ENCODE measurements at places on chromosomes 2 and 18.

- no peak for DNase-seq
Measured at GRCh38 chr2:65607662-65608305, 175.4 kb upstream of the SPRED2 start.

DNA sequence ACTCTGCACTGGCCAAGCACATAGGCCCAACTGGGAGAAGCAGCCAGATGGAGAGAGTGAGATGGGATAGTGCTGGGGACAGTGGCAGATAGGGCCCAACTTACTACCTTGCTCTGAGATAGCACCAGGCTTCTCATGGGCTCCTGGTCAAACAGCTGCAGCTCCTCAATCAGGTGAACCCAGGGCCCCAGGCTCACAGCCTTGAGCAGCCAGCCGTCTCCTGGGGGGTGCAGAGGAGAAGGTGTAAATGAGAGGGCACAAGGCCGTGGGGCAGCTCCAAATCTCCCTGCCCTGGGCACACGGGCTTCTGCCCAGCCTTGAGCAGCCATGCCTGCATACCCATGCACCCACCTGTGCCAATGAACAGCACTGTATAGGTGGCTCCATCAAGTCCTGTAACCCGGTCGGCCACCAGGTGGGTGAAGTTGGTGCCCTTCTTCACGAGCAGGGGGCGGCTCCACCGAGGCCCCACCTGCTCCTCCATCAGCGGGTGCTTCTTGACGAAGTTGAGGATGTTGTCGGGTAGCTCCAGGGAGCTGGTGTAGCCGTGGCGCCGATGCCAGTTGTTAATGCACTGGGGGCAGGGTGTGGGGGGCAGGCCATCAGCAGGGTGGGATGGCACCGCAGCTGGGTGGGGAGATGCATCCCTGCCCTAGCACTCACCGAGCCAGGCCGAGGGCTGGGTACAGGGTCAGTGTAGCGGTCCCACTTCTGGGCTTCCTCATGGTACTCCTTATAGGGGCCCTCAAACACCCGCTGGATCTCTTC lies 5.9 kb upstream of the ANKRD39 start:
- no peak for DNase-seq

GRCh38 chr2:45009303-45009927 lies at the start of gene SIX2:
SIX2 (minus strand) TSS chr2:45009452; CDS start chr2:45009110, 342 bp downstream.
- peak; percentile 93 for DNase-seq

DNA sequence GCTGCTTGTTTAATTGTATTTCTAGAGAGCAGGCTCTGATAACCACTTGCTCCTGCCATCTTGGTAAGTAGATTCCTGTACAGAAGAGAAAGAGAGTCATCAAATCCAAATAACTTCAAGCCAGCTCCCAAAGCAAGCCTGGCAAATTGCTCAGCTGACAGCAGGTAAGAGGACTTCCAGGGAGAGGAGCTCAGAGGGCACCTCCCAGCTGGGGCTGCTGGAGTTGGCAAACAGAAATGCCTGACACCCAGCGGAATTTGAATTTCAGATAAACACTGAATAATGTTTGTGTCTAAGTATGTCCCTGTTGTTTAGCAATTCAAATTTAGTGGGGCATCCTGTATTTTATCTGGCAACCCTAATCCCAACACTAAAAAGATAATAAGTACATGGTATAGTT lies 86.2 kb downstream of the MYL12B start:
- DNase-seq = no peak

DNA sequence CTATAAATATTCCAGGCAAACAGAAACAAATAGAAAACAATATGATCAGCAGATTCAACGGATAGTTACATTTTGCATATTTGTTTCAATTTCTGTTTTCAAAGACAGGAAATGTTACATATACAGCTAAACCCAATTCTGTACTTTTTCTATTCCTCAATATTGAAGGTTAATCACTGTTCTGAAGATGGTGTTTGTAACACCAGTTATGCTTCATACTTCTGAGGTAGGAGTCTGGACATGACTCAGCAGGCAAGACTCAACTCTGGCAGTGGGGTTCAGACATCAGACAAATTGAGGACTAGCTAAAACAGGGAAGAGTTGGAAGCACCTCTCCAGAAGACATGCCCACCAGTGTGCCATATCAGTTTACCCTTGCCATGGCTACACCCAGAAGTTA lies 16.6 kb downstream of the SERPINB13 start:
- no peak for DNase-seq

GRCh38 chr2:144357623-144358373 lies 162.1 kb downstream of the ZEB2 start:
- no peak for DNase-seq

DNA sequence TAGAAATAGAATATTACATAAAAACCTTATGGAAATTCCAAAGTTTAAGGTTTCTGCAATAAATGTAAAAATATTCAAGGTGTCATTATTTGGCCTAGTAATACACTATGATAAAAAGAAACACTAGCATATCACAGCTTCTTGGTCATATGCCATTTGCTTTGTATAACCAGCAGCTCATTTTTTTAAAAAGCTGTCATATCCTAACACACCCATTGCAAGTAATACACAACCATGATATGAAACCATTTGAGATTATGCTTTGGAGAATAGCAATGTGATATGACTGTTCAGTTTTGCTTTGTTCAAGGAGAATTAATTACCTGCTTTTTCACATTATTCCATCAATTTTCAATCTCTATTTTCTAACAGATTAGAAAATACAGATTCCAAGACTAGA lies 149.0 kb downstream of the IKZF2 start:
- DNase-seq = no peak

GRCh38 chr2:95272299-95272751 lies 1.9 kb upstream of the PROM2 start:
- DNase-seq = peak; percentile 20

- DNase-seq = peak; percentile 80
Measured at GRCh38 chr2:118185210-118186109, 97.2 kb downstream of the INSIG2 start.

DNA sequence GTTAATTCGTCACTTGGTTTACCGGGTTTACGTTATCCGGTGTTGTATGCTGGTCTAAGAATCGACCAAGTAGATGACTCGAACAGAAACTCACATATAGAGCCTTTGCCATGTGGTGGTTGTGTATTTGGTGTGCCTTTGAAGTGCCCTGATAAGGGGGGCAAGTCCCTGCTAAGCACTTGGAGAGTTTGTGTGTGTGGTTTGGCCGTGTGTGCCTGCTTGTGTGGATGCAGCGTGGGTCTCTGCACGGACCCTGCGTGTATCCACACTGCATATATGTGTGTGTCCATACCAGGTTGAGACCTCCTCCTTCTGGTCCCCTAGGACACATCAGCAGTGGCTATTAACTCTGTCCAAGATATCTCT lies 2.4 kb upstream of the CELF4 start:
- no peak for DNase-seq

- DNase-seq = no peak
Measured at GRCh38 chr2:48144777-48145176, 238.5 kb upstream of the FBXO11 start.

DNA sequence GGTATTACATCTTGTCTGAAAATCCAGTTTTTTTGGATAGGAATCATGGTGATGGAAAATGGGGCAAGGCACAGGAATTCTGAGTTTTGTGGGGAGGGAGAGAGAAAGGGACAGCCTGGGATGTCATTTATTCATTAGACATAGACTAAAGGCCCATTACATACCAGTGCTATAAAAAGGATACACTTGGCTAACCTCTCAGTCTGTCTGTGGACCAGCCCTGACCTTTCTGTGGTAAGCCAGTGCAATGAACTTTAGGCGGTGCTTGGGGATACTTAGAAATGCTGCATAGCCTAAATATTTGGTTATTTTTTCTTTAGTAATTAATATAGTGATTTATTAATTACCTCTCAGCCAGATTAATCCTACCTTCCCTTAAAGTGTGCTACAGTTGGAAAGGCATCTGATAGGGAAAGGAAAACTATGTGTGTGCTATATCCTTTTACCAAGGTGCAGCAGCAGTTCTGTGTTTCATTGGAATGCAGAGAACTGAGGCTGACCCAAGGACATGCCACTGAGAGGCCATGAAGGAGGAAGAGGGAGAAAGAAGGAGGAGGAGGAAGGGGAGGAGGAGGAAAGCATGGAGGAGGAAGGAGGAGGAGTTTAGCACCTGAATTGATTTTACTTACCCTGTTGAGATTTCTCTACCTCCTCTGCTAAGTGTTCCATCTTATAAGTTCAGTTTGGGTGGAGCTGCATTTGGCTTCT lies 37.5 kb downstream of the KCNS3 start:
- no peak for DNase-seq

GRCh38 chr2:195022508-195022830 lies 634.6 kb upstream of the SLC39A10 start:
- DNase-seq = peak; percentile 35

DNA sequence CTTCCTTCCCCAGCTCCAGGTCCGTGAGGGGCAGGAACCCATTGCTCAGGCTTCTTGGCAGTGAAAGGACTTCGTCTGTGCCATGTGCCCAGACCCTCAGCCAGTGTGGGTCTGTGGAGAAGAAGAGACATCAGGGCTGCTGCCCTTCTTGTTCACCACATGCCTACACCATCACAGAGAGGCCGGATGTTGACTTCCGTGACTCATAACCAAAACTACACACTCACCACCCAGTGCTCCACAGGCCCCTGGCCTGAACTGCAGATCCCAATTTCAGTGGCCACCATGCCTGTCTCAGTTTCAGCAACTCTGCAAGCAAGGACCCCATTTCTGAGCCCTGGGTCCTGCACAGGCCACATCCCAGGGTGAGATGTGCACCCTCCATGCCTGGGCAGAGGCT lies 332.6 kb upstream of the SALL3 start:
- no peak for DNase-seq

DNA sequence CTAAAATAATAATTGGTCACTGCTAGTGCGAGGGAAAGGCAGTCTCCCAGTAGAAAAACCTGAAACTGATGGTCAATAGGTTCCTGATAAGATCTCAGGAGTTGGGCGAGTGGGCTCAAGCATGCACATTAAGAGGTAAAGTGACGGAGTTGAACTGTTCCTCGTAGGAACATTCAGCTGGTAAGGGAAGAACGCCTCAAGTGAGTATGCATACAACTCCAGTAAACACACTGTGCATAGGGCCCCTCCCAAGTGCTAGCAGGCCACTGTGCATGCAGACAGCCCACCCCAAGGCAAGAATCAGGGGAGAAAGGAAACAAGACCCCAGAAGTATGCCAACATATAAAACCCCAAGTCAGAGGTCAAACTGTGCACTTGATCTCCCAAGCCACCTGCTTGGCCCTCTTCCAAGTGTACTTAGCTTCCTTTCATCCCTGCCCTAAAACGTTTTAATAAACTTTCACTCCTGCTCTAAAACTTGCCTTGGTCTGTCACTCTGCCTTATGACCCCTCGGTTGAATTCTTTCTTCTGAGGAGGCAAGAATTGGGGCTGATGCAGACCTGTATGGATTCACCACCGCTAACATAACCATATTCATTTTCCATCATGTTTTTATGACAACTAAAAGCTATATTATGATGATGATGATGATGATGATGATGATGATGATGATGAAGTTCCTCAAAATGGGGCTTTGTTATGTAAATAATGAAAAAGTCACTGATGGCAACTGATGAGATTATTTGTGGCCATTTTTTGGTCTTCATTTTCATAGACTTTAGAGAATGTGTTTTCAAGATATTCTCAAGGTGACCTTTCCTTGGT lies 118.0 kb upstream of the RAB27B start:
- no peak for DNase-seq

- no peak for DNase-seq
Measured at GRCh38 chr2:4965556-4966320, 726.4 kb upstream of the SOX11 start.

DNA sequence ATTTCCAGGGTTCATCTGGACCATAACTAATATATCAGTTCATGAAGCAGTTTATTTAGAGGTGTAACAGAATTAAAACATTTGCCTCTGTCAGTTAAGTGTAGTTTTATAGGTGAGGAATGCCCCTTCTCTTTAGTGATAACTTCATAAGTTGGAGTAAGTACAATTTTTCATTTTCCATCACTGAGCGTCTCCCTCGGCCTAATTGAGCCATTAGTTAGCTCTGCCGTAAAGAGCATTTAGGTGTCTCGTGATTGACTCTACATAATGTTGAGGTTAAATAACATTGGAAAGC lies 88.4 kb downstream of the UGGT1 start:
- no peak for DNase-seq

DNA sequence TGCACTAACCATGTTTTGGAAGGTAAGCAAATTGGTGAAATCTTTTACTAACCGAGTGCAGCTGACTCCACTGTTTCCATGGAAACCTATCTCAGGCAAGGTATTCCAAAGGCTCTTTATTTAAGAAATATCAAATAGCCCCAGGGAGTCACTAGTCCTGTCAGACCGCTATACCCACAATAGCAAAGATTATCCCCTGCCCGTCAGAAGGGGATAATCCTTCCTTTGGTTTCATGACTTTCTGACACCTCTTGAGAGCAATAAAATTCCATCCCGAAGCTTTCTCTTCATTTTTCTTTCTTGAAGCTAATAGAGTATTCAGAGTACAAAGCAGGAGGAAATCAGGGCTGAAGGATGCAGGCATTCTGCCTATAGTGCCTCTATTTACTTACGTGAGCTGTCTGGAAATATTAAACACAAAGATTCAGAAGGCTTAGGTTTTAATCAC lies 34.7 kb upstream of the MAP2 start:
- DNase-seq = no peak

GRCh38 chr2:237885931-237886684 lies 26.7 kb downstream of the RAMP1 start:
- DNase-seq = peak; percentile 44

- no peak for DNase-seq
Measured at GRCh38 chr2:173059971-173060461, 15.6 kb upstream of the MAP3K20 start.

- DNase-seq = no peak
Measured at GRCh38 chr2:25424426-25425028, 82.8 kb upstream of the DNMT3A start.

- peak; percentile 62 for DNase-seq
Measured at GRCh38 chr18:48868468-48869466, 82.0 kb downstream of the SMAD7 start.

- peak; percentile 65 for DNase-seq
Measured at GRCh38 chr2:200585730-200586643, at the start of gene AOX1. AOX1 (plus strand) TSS chr2:200586014; CDS start chr2:200586109, 95 bp downstream.

Data from lower lobe of right lung (tissue), 2 donors.